ENCODE measurements at places on chromosomes 3 and 15. TPM values are rescaled to one million over a fixed set of nuclear protein-coding genes. Genes with fewer than 3 reads are reported as not detected.

SCAANT1 gene
- not detected for total RNA-seq

DNA sequence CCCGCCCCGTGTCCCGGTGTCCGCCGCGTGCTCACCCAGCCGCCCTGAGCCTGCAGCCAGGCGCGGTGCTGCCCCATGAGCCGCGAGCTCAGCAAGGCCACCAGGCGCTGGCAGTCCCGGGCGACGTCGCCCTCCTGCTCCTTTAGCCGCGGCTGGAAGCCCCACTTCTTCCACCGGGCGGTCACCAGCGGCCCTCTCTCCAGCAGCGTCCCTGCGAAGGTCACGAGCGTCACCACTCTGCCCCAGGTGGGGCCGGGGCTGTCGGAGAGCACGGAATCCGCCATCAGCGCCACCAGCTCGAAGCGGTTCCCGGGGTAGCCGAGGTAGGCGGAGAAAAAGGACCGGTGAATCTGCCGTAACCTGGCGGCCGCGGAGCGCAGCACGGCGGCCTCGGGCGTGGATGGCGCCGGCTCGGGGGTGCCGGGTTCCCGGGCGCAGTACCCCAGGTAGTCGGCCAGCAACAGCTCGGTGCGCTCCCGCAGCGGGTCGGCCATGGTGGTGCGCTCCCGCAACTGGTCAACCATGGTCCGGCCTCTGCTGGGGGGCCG lies 298 bp downstream of the BCL2L10 start:
- peaks cover 41% of the 10 kb centered on the region for H3K27me3 ChIP-seq
- peak overlapping the region; percentile 64 for H3K4me3 ChIP-seq
- peak; percentile 77 for DNase-seq
- H3K36me3 ChIP-seq, result no peaks in the 10 kb centered on the region

GRCh38 chr15:58057559-58057958 lies 8.0 kb downstream of the ALDH1A2 start:
- peaks cover 53% of the 10 kb centered on the region for H3K27me3 ChIP-seq
- no peaks in the 10 kb centered on the region for H3K36me3 ChIP-seq
- H3K4me3 ChIP-seq, result no peak overlapping the region
- H3K4me1 ChIP-seq, result no peaks in the 10 kb centered on the region

- no peaks in the 10 kb centered on the region for H3K36me3 ChIP-seq
- H3K27me3 ChIP-seq, result no peaks in the 10 kb centered on the region
- H3K4me1 ChIP-seq, result no peaks in the 10 kb centered on the region
- H3K4me3 ChIP-seq, result no peak overlapping the region
- DNase-seq, result no peak
Observed at GRCh38 chr15:95091444-95091843, 860.1 kb downstream of the MCTP2 start.

GRCh38 chr15:32125595-32125994 lies 95.3 kb downstream of the CHRNA7 start:
- no peaks in the 10 kb centered on the region for H3K27me3 ChIP-seq
- no peaks in the 10 kb centered on the region for H3K4me1 ChIP-seq
- H3K4me3 ChIP-seq, result no peak overlapping the region
- no peak for DNase-seq
- H3K36me3 ChIP-seq, result no peaks in the 10 kb centered on the region
- H3K27ac ChIP-seq, result no peak overlapping the region

- peak; percentile 85 for DNase-seq
- H3K36me3 ChIP-seq, result no peaks in the 10 kb centered on the region
- H3K4me1 ChIP-seq, result no peaks in the 10 kb centered on the region
- peaks cover 10% of the 10 kb centered on the region for H3K27me3 ChIP-seq
Observed at GRCh38 chr3:51708216-51708845, 1.5 kb downstream of the GRM2 start.
